Stimulated activated CD8-positive, alpha-beta memory T cell treated with anti-CD3 and anti-CD28 coated beads, Interleukin-7, amount 100 ng/mL, for 24 hours (primary cell): ENCODE measurements at places on chromosomes 7 and 10.
A peak's percentile ranks its signal among the peaks of the same experiment; 100 is the strongest.

DNA sequence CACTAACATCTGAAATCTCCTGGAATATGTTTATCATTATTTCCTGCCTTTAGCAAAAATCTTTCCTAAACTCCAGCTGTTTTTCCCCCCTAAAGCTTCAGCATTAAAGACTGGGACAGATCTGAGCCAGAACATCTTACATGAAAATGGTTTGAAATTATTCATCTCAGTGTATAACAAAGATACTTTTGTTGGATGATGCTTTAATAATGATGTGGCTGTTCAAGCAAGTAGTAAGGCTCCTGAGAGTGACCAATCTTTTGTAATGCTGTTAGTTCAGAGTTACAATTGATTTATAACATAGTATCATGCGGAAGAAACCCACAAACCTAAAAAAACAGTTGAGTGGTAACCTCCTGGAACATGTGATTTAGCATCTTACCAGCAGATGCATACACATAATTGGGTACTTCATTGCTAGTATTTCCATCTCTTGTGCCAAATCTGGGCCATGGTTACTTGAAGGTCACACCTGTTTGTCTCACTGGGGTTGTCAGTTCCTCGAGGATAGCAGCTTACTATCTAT lies 1.5 kb downstream of the BZW2 start:
- no peak for DNase-seq

GRCh38 chr7:135180122-135180521 lies 9.6 kb upstream of the CYREN start:
- DNase-seq, result no peak

DNA sequence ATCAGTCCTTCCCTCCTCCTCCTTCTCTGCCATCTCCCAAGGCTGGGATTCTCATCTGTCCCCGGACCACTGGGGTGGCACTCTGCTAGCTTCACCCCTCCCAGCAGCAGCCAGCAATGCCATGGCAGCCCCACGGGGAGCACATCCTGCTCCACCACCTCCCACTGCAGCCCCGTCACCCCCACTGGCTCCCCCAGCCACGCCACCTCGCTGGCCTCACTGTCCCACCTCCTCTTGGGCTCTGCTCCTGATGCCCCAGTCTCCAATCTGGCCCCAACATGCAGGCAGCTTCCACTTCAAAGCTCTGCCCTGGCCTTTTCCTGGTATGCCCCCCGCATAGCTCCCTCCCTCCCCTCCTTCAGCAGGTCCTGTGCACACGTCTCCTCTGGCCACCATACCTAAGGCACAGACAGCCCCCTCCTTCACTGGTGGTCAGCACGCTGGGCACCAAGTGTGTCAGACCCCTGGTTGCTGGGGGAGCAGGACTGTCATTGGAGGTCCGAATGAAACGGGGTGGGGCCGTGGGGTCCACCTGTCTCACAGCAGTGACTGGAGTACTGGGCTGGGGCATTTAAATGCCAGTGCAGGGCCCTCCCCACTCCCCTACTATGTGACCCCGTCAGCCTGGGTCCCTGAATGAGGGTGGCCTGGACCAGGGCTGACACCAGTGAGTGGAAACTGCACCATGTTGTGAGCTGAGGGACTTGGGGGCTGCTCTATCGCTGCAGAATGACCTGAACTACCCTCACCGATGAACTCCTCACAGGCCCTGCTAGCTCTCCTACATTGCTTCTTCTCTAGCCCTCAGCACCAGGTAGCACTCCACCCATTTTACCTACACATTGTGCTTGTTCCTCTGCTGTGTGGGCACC lies 38.7 kb downstream of the RASGEF1A start:
- DNase-seq, result no peak

- no peak for DNase-seq
Observed at GRCh38 chr10:128377988-128378387, 251.8 kb upstream of the MKI67 start.

DNA sequence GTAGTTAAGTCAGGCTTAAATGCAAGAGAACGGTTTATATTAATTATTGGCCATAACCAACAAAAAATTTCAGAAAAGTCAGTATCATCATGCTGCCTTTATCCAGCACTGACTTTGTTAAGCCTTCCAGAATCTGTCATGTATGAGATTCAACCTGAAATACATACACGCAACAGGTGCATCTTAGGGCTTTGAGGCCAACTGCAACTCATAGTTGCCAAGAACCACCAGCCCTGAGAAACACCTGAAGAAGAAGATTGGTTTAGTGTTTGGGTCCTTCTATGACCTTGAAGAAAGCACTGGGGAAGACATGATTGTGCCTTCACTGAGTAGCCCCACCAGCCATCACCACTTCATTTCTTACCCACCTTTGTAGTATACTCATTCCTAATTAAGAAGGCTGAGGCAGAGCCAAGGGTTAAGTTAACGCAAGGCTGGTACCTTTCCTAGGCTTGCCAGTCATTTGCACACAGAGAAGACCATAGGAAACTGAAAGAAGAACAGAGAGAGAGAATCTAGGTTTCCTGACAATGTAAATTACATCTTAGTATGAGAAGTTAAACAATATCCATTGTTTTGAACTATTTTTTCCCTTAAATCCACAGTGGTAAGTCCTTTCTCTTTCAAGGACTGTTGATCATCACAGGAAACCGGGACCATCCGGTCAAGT lies 200.1 kb upstream of the PRKCQ start:
- no peak for DNase-seq

DNA sequence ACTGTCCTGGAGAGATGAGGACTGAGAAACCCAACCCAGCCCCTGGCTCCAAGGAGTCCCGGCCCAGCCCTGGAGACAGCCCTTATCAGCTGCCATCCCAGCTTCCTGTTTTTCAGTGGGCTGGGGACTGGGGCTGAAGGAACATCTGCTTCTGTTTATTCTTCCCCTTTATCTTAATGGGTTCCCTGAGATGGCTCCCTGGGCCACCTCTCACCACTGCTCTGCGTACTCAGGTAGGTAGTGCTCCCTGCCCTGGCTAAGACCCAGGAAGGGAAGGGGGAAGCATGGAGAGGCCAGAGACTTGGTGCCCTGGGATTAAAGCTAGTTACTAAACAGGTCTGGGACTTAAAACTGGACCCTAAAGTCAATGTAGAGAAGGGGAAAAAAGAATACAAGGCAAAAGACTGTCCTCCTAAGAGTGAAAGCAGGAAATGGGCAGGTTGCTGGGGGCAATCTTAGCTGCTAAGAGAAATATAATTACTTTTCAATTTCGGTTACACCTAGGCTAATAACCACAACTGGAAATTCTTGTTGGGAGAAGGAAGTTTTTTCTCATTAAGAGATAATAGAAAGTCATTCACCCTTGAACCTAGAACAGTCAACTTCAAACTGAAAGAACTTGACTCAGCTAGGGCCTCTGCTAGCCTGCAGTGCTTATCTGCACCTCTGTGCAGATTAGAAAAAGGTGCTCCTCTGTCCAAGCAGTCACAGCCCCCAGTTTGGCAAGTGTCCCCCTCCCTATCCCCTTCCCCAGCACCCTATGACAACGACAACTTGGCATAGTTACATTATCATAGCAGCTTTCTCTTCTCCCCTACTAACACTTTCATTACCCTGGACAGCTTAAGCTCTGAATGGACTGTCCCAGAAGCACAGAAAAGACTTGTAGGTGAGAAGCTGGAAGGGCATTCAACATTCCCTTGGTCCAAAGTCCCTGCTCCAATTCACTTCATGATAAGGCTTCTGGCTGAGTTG lies 65.6 kb upstream of the KDM7A start:
- no peak for DNase-seq

- DNase-seq, result no peak
Observed at GRCh38 chr10:31321396-31321941, 2.5 kb downstream of the ZEB1 start.

GRCh38 chr10:8282340-8282739 lies 227.9 kb downstream of the GATA3 start:
- DNase-seq, result no peak

GRCh38 chr10:58023341-58024073 lies 244.2 kb downstream of the IPMK start:
- DNase-seq, result no peak

DNA sequence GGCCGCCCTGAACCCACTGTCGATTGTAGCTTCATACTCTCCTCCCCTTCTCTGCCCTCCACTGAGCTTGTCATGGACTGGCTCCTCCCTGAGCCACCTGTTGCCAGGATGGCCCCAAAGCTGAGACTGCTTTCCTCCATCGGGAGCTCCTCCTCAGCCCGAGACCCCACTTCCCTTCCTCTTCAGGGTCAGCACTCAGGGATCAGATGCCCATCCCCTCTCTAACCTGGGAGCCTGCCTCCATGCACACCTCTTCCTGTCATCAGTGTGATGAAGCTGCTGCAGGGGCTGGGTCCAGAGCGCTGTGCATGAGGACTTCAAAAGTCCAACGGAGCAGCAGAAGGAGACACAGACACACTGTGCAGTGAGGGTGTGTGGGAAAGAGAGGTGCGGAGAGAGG lies 201.1 kb downstream of the WDR37 start:
- no peak for DNase-seq

DNA sequence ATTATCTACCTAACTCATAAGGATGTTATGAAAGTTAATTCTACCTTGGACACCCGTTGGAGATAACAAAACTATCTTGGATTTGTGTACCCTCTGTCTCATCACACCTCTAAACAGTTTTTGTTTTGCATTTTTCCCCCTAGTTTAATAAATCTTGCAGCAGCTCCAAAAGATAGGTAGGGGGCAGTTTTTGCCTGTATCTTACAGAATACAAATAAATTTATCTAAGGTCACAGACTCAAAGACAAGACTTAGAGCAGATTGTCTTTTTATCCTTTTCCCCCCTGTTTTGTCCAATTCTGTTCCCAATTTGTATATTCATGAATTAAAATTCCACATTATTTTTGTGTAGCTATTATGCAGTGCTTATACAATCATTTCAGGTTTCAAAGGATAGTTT lies 5.0 kb upstream of the SORCS1 start:
- no peak for DNase-seq

DNA sequence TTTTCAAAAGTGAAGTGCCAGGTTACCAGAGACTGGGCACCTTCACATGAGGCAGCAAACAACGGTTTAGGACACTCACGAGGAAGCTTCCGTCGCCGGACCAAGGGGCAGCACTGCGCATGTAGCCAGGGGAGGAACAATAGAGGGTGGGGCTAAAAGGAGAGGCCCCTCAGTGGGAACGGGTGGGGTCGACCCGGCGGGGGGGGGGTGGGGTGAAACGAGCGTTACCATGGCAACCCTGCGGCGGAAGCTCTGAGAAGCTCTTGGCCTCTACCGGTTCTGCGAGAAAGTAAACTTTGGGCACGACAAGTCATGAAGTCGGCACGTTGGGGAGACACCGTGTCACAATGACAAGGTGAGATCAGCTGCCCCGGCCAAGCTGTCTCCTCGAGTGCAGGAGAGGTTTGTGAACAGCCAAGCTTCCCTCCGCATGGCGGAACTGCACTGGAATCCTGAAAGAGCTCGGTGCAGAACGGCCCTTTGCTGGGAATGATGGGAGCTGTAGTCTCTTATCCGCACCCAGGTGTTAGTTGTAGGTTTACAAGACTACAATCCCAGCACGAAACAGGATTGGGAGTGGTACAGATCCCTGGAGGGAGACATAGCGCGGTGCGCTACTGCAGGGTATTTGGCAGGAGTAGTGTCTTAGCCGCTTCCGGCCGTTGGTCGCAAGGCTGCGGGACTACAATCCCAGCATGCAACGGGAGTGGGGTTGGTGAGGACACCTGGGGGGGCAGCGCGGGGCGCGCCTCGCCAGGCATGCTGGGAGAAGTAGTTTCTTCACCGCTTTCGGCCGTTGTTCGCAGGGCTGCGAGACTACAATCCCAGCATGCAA lies 72.8 kb upstream of the ZNF722 start:
- peak; percentile 70 for DNase-seq

DNA sequence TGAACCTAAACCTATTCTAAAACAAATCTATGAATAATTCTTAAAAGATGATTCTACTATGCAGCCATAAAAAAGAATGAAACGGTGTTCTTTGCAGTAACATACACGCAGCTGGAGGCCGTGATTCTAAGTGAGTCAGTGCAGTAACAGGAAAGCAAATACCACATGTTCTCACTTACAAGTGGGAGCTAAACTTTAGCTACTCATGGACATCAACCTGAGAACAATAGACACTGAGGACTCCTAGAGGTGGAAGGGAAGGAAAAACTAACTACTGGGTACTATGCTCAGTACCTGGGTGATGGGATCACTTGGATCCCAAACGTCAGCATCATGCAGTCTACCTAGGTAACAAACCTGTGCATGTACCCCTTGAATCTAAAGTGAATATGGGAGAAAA lies 575.0 kb upstream of the MGMT start:
- no peak for DNase-seq

DNA sequence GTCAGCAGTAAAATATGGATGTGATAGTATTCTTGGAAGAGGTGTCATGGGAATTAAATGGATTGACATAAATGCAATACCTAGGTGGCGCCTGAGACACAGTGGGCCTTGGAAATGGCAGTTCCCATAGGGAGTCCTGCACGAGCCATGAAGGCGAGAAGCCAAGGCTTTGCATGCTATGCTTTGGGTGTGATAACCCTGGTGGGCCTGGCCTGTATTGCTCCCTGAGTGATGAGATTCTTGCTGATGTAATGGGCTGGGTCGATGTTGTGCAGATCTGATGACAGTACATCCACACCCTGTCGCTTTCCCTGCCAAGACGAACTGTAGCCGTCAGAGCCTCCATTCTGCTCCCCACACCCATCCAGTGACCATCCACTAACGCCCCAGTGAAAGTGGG lies 46.4 kb downstream of the CREB5 start:
- no peak for DNase-seq

GRCh38 chr10:131644289-131644688 lies 256.5 kb upstream of the PPP2R2D start:
- no peak for DNase-seq
